Activated T-cell treated with anti-CD3 and anti-CD28 coated beads for 1 hour (primary cell): ENCODE measurements at places on chromosomes 2 and 18.

DNA sequence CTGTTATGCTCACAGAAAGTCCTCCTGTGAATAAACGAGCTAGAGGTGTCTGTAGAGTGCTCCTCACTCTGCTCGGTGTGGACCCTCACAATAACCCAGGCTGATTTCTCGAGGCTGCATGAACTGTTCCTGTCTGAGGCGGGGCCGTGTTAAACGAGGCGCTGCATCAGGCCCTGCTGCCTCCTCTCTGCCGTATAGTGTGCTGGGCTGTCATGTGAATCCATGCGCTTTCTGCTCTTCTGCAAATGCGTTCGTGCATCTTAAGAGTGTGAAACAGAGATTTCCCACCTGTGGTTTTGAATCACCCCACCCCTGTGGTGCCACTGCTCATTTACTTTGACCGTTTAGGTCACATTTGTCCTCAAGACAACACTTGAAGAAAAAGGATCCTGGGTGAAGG lies 26.2 kb downstream of the TRAF3IP1 start:
- DNase-seq: no peak

DNA sequence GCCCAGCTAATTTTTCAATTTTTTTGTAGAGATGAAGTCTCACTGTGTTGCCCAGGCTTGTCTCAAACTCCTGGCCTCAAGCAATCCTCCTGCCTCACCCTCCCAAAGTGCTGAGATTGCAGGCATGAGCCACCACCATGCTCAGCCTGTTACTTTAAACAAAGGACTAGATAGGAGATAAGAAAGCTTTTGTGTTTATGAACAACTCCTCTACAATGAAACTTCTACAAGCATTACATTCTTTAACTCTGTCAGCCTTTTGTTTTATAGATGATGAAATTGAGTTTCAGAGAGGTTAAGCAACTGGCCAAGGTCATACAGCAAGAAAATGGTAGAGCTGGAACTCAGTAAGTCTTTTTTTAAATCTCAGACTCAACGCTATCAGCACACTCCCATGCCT lies 22.7 kb downstream of the ALPK2 start:
- DNase-seq: no peak

DNA sequence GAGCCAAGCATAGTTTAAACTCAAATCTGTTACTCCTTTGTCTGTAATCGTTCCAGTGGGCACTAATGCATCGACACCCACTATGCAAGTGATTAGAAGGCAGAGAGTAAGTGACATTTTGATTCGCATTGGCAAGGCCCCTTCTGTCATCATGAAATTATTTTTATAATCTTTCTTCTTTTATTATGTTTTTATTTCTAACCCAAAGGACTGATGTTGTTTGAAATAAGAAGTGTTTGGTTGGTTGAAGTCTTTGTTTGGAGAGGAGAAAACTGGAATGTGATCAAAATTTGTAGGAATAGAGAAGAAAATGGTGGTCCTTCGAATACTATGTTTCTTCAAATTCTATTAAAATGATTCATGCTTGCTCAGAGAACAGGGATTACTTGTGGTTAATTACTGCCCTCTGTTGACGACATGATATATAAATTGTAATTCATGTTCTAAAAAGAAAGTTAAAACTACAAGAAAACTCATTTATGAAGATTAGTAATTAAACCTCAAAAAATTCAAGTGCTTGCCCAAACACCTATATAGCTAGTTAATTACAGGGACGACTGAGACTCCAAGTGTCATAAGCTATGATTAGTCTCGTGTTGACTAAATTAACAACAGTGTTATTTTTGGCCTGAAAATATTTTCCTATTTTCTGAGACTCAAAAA lies 26.4 kb upstream of the TFPI start:
- no peak for DNase-seq

DNA sequence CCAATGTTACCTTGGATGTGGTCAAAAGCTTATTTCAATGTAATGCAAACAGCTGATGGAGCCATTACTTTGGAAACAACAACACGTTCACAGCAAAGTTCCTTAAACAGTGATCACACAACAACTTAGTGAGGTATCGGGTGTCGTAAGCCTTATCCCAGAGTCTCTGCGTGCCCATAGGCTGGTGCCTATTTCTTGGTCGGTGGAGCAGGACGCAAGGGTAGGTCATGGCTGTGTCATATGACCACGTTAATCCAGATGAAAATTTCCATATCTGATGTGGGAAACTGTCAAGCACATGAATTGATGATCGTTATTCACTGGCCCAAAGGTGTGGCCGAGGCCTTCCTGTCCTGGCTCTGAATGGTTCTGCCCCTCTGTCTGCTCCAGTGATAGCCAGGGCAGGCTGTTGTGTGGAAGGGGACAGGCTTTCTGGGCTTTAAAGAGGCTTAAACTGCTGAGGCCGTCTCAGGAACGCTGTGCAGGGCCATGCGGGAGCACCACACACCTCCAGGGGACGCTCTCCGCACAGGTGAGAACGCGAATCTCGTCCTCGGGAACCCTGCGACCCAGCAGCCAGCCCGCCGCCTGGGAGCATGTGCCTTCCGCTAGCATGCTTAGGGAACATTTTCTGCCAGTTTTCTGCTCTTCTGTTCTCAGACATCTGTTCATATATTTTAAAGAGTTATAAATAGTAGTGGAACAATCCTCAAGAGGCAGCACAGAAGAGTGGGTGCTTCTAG lies 90.6 kb downstream of the KCTD1 start:
- DNase-seq: no peak

DNA sequence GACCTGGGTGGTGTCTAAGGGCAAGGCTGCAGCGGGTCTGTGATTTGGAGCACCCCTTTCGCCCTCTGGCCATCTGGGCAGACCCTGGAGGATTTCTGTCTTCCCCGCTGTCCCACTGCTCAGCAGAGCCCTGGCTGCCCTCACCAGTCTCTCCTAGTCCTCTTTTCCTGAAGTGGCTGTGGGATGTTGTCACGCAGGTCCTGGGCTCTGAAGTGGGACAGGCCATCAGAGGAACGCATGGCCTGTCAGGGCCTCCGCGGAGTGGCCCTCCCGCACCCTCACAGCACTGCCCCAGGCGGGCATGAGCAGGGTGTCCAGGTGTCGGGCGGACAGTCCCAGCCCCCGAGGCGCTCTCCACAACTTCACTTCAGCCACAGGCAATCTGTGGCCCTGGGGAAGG lies 1.1 kb upstream of the TMEM185B start:
- no peak for DNase-seq

- no peak for DNase-seq
Measured at GRCh38 chr2:180924063-180924462, 56.3 kb upstream of the UBE2E3 start.

- no peak for DNase-seq
Measured at GRCh38 chr2:147845411-147845971, 662 bp downstream of the ACVR2A start.

GRCh38 chr2:235592430-235592829 lies 98.6 kb downstream of the AGAP1 start:
- DNase-seq: no peak

DNA sequence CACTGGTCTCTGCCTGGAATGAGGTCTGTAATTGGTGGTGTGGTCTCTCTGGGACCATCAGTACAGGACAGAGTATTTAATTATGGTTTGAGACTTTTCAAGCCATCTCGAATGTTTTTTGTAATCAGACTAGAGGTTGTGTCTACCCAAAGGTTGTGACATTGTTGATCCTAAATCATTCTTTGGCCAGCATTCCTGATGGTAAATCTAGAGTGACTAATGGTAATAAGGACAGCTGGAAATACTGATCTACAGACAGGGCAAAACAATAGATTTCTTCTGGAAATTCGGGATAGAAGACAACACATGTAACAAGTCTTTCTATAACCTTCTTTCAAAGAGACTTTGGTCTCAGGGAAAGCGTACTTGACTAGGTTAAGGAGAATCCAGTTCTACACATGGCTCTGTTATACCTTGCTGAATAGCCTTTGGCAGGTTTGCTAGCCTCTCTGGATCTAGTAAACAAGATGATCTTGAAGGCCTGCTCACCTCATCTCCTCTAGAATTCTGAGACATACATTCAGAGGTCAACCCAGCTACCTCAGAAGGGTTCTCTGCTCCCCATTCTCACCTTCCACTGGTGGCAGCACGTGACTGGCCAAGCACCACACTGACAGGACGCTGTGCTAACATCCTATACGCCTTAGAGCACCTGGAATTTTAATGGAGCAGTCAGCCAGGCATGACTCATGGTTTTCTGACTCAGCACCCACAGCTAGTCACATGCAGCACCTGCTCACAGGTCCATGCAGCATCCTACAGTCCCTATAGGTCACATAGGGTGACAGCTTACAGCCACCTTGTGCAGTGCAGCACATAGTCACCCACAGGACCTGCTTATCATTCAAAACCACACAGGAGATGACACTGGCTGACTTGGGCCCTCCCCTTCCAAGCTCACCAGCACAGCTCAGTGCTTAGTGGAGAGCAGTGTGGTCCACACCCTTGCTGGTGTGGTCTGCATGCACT lies 12.2 kb downstream of the PLB1 start:
- DNase-seq: no peak

DNA sequence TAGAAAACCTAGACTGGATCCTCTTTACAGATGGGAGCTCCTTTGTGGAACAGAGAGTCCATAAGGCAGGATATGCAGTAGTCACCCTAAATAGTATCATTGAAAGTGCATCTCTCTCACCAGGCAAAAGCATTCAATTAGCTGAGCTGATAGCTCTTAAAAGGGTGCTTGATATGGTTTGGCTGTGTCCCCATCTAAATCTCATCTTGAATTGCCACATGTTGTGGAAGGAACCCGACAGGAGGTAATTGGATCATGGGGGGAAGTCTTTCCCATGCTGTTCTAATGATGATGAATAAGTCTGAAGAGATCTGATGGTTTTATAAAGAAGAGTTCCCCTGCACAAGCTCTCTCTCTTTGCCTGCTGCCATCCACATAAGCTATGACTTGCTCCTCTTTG lies 96.2 kb upstream of the RMP24 start:
- DNase-seq: no peak

DNA sequence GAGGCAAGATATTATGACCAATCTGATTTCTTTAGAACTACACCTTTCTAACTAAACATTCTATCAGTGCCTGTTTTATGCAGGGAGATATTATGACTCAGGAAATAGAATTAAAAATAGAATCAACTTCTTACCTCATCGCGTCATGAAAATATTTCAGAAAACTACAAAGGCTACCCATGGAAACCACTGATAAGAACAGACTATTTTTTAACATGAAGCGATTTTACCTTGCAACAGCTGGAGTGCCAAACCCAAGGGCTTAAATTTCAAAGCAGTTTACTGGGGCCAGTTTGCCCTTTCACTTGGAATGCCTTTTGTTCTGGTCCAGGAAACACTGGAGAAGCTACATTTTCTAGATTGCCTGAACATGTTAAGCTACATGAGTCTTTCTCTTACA lies 304.8 kb upstream of the CCDC68 start:
- no peak for DNase-seq

DNA sequence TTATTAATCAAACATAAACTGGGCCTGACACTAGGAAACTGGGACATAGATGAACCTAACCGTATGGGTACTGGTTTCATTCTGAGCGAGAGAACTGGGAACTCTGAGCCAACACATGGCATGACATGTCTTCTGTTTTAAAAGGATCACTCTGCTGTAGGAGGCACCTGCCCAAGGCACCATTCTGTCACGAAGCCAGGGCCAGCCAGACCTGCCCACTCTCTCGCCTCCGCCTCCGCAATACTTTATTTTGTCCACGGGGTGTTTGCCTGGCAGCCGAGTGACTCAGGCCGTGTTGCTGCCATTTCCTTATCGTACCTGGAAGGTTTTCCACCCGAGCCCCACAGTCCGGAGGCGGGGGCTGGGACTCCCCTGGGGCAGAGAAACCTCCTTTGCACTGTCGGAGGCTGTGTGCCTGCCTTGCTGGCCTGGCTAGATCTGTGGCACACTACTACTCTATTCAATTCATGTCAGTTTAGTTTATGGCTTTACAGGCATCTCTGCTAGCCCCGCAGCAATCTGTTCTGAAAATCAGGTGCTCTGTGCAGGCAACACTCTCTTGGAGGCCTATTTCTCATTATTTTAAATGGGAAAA lies 120.4 kb upstream of the ACKR3 start:
- no peak for DNase-seq

GRCh38 chr2:2840681-2841300 lies 509.7 kb upstream of the MYT1L start:
- DNase-seq: no peak
